ENCODE measurements at places on chromosomes 5 and 9. TPM values are rescaled to one million over a fixed set of nuclear protein-coding genes. Genes with fewer than 3 reads are reported as not detected.

Gene LHX6
- total RNA-seq: not detected

Gene CTSL
- 80.9 TPM for total RNA-seq

Gene HBEGF
- total RNA-seq: 25.6 TPM

Gene ZNF608
- 37.5 TPM for total RNA-seq

Gene IL13
- total RNA-seq: not detected

Data from epithelial cell of proximal tubule (primary cell).